GM18507 (cell line): ENCODE measurements at places on chromosomes 1 and 21.

- DNase-seq, result no peak
Observed at GRCh38 chr1:175209493-175209921, 16.9 kb upstream of the KIAA0040 start.

GRCh38 chr1:182376936-182377574, 14.5 kb downstream of the GLUL start:
- DNase-seq, result no peak

DNA sequence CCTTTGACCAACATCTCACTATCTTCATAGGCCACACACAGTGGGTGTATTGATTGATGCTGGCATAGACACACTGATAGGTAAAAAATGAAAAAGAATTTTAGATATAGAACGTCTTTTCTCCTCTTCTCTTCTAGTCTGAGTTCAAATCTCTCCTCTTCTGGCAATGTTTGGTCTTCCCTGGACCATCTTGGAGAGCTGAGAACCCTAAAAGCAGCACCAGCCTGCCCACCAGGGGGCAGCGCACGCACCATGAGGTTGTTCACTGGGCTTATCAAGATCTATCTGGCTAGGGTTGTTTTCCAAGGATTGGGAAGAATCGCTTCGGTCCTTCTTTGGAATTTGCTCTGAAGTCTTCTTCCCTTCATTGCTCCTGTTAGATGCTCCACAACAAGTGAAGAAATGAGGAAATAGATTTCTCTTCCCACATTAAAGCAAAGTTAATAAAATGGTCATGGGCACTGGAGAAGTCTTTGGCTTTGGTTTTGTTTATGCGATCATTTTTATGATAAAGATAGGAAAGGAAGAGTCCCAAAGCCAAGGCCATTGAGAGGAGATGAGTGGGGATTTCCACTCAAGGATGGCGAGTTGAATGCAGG, 104.0 kb upstream of the OLIG2 start:
- no peak for DNase-seq

DNA sequence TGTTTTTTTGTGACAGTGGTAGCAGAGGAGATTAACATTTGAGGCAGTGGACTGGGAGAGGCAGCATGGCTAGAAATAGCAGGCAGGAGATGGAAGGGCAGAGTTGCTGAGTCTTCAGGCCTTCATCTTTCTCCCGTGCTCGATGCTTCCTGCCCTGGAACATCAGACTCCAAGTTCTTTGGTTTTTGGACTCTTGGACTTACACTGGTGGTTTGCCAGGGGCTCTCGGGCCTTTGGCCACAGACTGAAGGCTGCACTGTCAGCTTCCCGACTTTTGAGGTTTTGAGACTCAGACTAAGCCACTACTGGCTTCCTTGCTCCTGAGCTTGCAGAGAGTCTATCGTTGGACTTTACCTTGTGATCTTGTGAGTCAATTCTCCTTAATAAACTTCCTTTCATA, 24.2 kb upstream of the LEFTY2 start:
- no peak for DNase-seq

- DNase-seq, result no peak
Observed at GRCh38 chr1:40266786-40267535, 8.9 kb downstream of the ZMPSTE24 start.

- peak; percentile 63 for DNase-seq
Observed at GRCh38 chr1:15684042-15684461, at the start of gene PLEKHM2. Gene PLEKHM2 (plus strand): TSS chr1:15684320. CDS start chr1:15684559, 239 bp downstream.

- DNase-seq, result no peak
Observed at GRCh38 chr1:199629624-199630023, 397.9 kb upstream of the NR5A2 start.

DNA sequence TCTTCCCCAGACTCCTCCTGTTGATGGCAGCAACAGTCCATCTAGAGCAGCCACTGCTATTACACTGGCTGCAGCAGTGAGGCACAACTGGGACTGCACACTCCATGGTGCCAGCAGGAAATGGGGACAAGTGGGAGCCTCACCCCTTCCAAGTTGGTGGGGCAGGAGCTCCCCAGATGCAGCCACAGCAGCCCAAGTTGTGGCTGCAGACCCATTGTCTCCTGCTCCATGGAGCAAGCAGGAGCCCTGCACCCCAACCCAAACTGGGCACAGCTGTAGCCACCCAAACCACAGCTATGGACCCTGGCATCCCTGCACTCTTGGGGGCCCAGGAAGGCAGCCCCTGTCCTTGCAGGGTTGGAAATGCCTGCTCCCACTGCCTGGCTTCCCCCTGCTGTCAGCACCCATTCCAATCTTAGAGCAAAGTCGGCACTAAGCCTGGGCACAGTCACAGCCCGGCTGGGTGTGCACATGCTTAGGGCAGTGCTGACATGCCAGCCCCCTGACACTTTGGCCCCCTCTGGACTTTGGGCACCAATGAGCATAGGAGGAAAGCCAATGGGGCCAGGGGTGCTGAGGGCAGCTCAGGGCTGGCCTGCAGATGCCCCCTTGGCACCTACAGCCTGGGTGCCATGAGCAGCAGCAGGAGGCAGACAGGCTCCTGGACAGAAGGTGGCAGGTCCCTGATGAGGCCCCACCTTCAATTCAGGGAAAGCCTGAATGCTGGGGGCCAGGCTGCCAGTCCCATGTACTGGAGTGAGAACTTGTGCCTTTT, 44.0 kb downstream of the MATN1 start:
- DNase-seq, result no peak

DNA sequence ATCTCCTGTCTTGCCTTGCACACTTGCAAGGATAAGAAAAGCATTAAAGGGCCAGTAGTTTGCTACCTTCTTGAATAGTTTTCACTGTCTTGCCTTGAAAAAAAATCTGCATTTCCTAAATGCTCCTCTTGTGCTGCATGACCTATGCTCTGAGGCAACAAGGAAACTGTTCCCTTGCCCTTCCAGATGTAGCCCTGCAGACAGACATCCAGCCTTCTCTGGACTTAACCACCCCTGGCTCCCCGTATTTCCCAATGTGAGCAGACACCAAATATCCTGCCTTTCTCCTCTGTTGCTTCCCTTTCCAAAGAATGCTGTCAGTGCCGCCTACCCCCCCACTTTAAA, 177.6 kb downstream of the GABPA start:
- no peak for DNase-seq

DNA sequence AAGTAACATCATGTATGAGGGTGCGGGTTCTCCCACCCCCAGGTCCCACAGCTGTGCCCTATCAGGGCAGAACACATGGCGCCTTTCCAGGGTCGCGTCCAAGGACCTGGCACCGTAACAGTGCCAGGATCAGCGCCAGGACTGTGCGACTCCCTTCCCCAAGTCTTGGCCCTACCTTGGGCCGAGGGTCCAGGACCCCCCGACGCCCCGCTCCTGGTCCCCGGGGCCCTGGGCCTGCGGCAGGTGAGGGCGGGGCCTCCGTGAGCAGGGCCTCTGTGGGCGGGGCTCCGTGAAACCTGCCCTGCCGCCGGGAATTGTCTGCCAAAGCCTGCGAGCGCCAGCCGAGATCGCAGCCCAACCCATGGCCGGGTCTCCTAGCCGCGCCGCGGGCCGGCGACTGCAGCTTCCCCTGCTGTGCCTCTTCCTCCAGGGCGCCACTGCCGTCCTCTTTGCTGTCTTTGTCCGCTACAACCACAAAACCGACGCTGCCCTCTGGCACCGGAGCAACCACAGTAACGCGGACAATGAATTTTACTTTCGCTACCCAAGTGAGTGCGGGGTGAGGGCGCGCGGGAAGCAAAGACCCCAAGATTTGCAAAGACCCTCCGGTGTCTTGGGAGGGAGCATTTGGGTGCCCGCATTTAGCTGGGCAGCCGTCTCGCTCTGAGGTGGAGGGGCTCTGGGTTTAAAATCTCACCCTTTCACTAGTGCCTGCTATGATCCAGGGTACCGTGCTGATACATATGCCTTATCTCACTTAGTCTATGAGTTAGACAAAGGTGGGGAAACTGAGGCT, at the start of gene RHBG:
RHBG (plus strand) TSS at position 323 of the 796 bp plus-strand sequence; CDS start at position 362, 39 bp downstream.
- no peak for DNase-seq

DNA sequence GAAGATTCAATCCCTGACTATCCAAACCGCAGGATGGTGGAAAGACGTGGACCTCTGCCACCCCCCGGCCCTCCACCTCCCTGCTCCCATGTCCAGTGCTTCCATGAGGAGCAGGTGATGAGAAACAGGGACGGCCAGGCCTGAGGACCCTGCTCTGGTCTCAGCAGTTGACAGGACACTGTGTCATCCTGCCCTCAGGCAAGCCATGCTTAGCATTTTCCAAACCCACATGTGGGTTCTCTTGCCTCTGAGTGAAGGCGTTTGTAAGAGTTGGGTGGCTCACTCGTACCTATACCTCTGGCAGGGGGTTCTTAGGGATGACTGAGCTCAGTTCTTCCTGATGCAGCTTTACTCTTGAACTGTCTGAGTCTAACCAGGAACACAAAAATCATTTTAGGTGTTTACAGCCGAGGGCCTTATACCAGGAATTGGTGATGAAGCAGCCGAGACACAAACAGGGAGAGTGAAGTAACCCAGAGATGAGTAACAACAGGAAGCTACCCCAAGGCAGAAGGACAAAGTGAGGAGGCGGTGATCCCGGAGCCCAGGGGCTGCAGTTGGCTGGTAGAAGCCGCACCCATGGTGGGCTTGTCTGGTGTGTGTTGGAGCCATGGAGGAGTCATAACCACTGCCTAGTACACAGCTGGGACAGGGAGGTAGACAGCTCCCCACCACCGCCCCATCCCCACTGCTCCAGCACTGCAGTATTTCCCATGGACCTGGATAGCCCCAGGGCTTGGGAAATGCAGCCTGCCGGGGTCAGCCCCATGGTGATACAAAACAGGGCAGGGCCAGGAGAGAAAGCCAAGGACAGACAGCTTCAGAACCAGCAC, 21.4 kb downstream of the MYBPH start:
- DNase-seq, result no peak

- peak; percentile 38 for DNase-seq
Observed at GRCh38 chr1:244074559-244075171, 23.6 kb downstream of the ZBTB18 start.

- no peak for DNase-seq
Observed at GRCh38 chr1:48776393-48777218, at the start of gene BEND5. Gene BEND5 (minus strand): TSS chr1:48776891. CDS start chr1:48776831, 60 bp downstream.

GRCh38 chr1:230144758-230145504, 77.9 kb downstream of the GALNT2 start:
- no peak for DNase-seq

DNA sequence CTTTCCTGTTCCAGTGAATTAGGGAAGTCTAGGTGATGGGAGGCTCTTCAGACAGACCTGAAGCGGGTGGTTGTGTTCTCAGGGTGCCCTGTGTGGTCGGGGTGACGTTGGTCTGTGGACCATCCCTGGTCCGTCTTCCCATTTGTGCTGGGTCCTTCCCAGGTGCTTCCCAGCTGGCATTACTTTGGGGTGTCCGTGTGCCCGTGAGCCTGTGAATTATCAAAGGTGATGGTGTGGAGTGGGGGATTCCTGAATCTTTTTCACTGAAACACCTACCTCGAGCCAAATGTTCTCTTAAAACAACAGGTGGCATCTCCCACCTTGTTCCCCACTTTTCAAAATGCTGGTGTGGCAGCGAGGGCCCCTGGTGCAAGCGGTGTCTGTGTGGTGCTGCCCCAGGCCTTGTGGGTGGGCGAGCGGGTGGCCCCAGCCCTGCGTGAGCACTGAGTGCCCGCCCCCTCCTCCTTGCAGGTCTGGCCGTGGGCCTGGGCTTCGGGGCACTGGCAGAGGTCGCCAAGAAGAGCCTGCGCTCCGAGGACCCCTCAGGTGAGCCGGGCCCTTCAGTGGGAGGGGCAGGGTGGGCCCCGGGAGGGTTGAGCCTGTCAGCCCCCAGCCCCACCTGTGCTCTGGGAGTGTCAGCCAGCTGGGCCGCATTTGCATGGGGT, 37.0 kb downstream of the COQ8A start:
- DNase-seq, result no peak

GRCh38 chr1:154158307-154159125, 3.6 kb upstream of the NUP210L start:
- no peak for DNase-seq

DNA sequence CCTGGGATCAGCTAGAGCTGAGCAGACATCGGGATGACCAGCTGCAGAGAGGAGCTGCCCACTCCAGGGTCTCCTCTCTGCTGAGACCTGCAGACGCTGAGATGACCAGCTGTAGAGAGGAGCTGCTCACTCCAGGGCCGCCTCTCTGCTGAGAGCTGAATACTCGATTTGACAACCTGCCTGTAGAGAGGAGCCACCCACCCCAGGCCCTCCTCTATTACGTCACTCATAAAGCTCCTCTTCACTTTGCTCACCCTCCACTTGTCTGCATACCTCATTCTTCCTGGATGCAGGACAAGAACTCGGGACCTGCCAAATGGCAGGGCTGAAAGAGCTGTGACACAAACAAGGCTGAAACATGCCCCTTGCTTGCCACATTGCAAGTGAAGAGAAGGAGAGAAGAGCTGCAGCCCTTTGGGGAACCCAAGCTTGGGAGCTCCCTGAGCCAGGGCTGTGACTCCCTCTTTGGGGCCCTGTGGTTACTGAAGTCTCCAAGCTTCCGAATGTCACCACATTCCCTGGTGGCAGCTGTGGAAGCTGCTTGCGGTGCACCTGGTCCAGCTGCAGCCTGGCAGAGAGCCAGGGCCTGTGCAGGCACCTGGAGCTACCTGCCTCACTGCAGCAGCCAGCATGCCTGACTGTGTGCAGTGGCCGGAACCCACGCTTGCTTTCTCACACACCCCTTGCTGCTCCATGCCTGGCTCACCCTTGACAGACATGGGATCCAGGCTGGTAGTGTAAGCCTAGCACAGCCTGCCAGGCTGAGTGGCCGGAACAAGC, 59.6 kb downstream of the CC2D1B start:
- no peak for DNase-seq

- no peak for DNase-seq
Observed at GRCh38 chr1:225933072-225933471, 7.9 kb downstream of the LEFTY2 start.

- DNase-seq, result no peak
Observed at GRCh38 chr1:112797224-112797623, 82.1 kb upstream of the PPM1J start.

GRCh38 chr1:195158091-195158490, 1450.1 kb downstream of the KCNT2 start:
- no peak for DNase-seq

DNA sequence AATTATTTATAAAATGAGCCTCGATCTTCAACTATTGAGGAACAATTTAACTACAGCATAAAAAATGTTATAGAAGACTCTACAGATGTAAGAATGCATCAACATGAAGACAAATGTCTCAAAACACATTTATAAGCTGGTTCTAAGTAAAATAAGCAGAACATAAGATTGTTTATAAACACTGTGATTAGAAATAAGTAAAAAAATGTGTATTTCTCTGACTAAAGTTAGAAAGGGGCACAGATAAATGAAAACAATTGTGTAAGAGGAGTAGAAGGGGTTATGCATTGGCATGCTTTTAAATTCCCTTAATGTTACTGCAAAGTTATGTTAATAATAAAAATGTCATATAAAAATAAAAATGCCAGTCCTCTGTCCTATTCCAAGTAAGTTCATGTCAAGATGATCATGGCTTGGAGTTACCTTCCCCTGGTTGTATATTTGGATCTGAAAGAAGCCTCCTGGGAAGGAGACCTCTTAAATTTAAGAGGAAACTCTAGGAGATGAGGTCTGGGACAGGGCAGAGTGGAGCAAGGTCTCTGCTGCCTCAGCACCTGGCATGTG, 70.2 kb upstream of the FAM20B start:
- no peak for DNase-seq

DNA sequence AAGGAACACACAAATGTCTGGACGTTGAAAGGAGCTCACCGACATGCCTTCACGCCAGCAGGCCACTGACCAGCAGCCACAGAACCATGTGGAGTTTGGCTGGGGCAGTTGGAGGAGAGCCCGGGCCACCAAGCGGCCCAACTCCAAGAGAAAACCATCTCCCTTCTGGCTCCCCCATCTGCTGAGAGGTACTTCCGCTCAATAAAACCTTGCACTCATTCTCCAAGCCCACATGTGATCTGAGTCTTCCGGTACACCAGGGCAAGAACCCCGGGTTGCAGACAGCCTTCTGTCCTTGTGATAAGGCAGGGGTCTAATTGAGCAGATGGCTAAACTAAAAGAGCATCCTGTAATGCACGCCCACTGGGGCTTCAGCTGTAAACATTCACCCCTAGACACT, 24.4 kb downstream of the RGS4 start:
- no peak for DNase-seq
